ENCODE measurements at places on chromosomes 1 and 21.

DNA sequence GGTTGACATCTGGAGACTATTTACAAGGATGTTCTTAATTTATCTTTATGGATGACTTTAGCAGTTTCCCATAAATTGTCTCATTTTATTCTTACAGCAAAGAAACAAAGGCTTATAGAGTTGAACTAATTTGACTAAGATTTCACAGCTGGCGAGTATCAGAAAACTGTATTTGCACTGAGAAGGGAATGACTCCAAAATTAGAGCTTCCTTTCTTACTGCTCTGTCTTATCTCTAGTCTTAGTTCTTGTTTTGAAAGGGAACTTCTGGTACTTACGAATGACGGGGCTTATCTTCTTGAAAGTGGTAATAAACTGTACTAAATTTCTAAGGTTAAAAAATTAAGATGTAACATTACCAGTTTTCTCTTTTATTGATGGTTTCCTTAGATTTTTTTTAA is 13.6 kb downstream of the CNST start:
- DNase-seq = peak; percentile 84

DNA sequence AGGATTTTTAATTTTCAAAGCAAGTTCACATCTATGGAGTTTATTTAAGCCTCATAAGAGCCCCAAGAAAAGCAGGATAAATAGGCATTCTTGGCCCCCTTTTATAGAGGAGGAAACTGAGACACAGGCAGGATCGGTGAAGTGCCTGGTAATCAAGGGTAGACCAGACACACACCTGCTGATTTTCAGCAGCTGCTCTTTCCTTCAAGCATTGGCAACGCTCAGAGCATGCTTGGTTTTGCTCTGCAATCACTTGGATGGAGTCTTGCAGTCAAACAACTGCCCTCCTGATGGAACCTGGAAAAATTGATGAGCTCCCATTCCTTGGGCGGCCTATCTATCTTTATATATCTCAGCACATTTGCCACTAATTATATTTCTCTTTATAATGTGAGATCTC is 478.9 kb upstream of the CAMK1G start:
- no peak for DNase-seq

DNA sequence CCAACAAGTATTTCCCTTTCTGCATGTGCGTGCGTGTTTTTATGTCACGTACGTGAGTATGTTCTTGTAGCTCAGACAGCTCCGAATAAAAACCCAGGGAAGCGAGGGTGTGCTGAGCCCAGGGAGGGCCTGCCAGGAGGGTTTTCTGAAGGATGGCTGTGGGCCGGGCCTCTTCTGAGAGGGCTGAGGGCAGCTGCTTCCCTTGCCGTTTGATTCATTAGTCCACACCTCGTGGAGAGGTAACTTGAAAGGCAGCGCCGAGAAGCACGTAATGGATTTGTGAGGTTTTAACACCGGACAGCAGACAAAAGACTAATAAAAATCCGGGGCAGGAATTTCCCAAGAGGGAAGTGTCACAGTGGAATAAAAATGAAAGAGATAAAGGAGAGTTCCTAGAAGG is 29.5 kb downstream of the CD247 start:
- no peak for DNase-seq

GRCh38 chr1:67308136-67308535 is 463 bp downstream of the IL12RB2 start:
- DNase-seq = peak; percentile 5

- no peak for DNase-seq
These were observed 148.2 kb upstream of the C21orf91 start for GRCh38 chr21:17967319-17967718.

- DNase-seq = no peak
These were observed 33.4 kb upstream of the ARHGAP29 start for GRCh38 chr1:94270801-94271203.

DNA sequence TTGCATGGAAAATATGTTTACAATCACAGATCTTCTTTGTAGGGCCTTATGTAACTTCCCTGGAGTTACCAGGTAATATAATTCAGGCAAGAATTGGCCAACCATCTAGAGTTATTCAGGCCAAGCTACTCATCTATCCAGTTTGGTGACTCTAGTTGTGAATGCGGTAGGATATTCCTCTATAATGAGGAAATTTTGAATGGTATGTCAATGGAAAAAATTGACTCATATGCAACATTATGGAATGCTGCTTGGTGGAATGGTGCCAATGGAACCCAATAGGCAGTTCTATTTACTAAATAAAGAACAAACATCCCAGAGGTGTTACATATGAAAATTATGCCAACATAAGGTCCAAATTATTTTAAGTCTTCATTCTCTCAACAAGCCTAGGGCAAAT is 5.6 kb upstream of the TNFSF18 start:
- no peak for DNase-seq

DNA sequence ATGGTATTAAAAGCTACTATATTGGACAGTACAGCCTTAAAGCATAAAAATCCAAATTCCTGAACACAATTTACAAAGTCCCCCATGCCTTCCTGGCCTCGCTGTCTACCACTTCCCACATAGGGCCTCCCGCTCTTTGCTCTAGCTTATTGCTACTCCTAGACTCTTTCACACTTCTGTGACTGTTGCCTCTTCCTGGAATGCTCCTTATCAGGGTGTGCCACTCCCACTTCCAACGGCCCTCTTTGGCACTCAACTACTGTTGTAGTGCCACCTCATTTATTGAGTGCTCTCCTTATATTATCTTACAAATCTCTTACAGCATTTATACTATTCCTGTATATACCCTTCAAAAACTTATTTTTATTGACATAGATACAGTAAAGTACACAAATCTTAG is 4.8 kb downstream of the SARS1 start:
- DNase-seq = peak; percentile 87

DNA sequence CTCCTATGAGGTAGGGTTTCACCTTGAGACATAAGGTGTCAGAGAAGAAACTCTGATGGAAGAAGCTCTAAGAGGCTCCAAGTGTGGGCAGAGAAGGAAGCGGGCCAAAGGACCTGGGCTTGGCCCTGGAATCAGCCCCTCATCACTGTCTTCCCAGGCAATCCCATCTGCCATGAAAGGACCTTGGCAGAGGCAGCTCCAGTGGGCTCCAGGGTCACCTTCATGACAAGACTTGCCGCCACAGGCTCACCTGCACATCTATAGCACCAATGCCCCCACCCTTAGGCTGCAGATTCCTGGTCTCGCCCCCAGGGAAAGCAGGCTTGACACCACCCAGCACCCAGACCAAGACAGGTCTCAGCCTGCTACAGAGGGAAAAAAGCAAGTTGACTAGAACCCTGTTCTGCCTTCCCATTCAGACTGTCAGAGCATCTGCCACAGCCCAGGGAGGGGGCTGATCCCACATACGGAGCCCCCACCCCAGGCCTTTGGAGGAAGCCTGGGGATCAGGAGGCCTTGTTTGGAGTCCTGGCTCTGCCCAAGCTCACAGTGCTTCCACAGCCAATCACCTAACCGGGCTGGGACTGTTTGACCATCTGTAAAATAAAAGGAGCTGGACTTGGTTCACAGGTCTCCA is 490 bp upstream of the FAM110D start:
- DNase-seq = no peak

DNA sequence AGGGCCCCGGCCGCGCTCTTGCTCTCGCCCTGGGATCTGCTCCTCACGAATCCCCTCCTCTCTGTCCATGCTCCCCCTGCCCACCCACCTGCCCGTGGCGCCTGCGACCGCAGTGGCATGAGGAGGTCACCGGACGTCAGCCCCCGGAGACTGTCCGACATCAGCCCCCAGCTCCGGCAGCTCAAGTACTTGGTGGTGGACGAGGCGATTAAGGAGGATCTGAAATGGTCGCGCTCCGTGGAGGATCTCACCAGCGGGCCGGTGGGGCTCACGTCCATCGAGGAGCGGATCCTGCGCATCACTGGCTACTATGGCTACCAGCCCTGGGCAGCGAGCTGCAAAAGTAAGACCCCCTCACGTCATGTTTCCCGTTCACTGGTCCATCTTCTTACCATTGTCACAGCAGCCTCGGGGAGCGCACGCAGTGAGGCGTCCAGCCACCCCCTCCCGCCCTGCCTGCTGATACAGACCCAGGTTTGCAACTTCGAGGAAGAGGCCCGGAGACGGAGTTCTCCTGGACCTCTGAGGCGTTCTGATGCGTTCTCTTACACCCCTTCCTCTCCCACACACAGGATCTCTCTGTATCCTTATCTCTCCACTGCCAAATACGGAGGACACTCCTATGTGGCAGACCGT is 1.1 kb downstream of the SLC35F3 start:
- peak; percentile 4 for DNase-seq

DNA sequence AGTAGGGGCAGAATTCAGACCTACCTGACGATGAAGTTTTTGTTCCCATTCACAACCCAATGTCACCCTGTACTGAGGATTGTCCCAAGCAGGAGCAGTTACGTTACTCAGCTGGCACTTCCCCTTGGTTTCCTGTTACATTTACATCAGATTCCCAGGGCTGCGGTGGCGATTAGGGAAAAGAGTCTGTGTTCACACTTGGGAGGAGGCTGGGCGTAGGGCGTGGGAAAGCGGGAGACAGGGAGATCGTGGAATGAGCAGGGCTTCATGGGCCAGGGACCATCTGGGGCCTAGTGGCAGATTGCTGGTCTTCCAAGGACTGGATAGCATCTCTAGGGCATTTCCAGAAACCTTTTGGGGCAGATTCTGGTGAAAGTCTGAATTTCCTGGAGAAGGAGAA is 39.0 kb downstream of the TBX19 start:
- no peak for DNase-seq

GRCh38 chr1:2192031-2192995 is 2.3 kb downstream of the FAAP20 start:
- no peak for DNase-seq

GRCh38 chr1:208714323-208714722 is 470.1 kb upstream of the PLXNA2 start:
- peak; percentile 50 for DNase-seq

- DNase-seq = no peak
These were observed 81.1 kb upstream of the FGGY start for GRCh38 chr1:59215766-59216291.

DNA sequence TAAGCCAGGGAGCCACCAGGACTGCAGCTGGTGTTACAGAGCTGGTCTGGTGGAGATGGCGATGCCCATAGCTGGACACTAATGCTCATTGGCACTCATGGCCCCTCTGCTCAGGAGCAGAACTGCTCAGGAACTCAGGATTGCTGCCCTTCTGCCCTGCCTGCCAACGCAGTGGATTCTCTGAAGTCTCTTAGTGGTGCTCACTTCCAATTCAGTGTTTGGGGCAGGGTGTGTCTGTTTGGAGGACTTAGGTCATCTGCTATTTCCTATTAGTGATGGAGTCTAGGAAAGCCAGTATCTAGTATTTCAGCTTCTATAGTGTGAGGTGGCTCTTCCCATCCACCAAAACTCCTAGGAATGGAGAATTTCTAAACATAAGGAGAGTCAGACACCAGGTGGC is 29.1 kb downstream of the S100A10 start:
- no peak for DNase-seq

DNA sequence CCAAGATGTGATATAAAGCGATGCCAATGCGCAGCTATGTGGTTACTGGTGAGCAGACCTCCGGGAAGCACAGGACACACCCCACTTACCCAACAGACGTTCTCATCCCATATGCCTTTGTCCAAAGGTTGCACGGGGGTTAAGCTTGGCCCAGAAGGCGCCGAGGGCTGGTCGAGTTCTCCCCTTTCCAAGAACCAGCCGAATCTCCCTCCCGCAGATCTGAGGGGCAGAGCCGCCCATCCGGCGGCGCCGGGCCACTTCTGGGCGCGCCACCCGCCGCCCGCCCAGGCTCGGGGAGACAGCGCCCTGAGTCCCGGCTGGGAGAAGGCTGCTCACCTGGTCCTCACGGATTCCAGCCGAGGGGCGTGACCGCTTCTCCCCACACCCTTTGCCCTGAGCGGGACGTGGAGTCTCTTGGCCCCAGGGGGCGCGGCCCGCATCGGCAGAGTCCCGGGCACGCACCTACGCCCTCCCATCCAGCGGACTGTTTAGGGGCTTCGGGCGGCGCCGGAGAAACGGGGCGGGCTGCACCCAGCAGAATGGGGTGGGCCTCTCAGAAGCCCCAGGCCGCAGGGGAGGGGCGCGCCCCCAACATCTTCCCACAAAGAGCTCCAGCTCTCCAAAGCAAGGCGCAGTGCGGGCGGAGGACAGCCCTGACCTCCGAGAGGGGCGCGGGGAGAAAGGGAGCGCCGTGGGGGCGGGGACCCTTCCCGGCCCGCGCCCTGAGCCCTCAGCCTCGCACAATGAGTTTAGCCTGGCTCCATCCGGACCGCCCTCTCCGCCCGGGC is 615 bp downstream of the GPR161 start:
- DNase-seq = peak; percentile 71

DNA sequence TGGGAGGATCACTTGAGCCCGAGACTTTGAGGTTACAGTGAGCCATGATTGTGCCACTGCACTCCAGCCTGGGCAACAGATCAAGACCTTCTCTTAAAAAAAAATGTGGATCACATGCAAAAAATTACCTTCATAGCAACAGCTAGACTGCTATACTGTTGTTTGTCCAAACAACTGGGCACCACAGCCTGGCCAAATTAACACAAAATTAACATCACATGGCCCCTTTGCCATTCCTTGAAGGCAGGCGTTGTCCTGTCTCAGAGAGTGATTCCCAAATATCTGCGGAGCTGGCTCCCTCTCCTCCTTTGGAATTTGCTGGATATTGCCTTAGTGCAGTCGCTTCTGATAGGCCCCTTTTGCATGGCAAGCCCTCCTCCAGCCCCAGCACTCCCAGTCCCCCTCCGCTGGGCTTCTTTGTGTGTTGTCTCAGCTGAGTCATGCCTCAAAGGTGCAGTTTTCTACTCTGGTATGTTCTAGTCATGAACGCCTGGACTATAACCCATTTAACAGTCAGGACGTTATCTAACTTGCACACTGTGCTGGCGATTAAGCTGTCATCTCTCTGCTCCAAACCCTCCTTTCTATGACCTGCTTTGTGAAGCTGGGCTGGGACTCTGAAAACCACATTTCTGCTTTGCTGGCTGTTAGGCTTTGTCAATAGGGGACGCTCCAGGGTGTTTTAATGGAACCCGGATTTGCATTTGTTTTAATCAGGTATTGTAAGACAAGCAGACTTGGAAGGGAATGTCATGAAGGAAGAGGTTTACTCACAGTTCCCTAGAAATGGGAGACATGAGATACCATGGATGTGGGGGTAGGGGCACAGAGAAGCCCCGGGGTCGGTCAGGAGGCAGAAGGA is 20.1 kb upstream of the HPCAL4 start:
- DNase-seq = peak; percentile 75

DNA sequence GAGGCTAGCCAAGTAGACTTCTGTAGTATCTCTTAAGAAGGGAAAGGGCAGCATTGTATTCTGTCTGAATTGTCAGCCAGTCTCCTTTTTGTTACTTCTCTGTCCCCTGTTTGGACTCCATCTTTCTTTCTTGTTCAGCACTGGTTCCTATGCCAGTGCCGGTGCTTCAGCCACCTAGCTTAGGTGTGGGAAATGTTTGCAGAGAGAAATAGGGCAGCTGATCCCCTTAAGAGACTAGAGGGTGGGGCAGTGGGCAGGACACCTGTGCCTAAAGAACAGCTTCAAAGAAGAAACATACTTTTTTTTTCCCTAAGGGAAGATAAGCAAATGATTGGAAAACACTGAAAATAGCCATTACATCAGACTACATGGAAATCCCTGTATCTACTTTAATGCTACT is 113.0 kb downstream of the POU2F1 start:
- DNase-seq = no peak

All from hematopoietic multipotent progenitor cell treated with erythropoietin and hydrocortisone succinate and interleukin-3 and kit ligand, for 4 days (in vitro differentiated cells).